ENCODE measurements at places on chromosomes 13 and 19.

- no peak for DNase-seq
Measured at GRCh38 chr13:64471916-64472315, 2758.2 kb downstream of the PCDH9 start.

DNA sequence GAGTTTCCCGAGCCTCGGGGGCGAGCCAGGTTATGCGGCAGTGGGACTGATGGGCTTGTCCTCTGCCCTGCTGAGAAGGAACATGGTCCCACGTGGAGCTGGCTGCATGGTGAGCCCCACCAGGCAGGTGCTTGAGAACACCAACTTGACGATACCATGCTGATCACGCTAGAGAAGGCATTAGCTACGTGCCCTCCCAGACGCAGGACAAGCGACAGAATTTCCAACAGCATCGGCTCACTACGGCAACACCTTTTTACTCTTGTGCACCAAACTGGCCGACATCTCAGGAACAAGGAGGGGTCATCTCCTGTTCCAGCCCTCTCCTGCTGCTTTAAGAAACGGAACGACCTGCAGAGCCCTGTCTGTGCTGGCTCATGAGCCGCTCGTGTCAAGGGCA lies 8.3 kb downstream of the ZFR2 start:
- no peak for DNase-seq

DNA sequence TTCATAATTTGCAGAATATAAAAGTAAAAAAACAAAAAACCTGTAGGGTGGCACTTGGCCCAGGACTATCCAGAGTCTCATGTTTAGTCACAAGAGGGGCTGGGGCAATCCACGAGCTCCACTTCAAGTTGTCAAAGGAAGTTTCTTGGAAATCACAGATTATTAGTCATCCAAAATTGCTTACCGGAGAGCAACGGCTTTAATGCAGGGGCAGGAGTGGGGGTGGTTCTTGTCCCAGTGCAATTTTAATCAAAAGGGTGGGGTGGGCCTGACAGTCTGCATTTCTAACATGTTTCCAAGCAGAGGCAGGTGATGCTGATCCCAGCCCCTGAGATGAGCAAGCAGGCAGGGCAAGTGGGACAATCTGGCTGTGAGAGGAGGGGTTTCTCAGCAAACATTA lies 233.9 kb downstream of the ABCC4 start:
- no peak for DNase-seq

DNA sequence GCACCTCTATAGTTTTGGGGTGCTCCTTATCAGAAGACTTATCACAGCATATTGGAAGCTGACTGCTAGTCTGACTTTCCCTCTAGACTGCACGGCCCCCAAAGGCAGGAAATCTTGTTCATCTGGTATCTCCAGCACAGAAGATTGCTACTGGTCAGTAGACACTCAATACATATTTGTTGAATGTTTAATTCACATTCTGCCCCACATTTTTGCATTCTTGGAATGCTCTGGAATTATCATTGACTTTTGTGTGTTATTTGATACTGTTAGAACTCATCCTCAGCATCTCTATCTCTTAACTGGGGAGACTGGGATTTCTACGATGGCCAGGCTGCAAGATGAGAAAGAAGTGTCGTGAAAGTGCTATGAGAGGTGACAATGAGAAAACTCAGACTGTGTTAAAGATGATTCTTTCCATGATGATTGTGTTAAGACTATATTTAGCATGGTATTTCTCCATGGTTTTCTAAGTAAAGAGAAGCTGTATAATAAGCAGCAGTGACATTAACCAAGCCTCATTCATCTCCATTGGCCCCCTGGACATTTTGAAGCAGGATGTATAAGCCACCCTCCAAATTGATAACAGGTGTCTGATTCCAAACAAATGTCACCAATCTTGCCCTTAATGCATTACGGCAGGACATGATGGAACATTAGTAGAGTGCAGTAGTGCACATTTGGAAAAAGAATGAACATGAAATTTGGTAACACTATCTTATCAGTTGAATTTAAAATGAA lies 440.9 kb downstream of the RFC3 start:
- no peak for DNase-seq

All from stimulated activated naive CD4-positive, alpha-beta T cell (primary cell).